ENCODE measurements at places on chromosomes 16 and 17. TPM values are rescaled to one million over a fixed set of nuclear protein-coding genes. Genes with fewer than 3 reads are reported as not detected.

GRCh38 chr16:86854626-86855294 lies 276.4 kb downstream of the FOXL1 start:
- DNase-seq = no peak

DNA sequence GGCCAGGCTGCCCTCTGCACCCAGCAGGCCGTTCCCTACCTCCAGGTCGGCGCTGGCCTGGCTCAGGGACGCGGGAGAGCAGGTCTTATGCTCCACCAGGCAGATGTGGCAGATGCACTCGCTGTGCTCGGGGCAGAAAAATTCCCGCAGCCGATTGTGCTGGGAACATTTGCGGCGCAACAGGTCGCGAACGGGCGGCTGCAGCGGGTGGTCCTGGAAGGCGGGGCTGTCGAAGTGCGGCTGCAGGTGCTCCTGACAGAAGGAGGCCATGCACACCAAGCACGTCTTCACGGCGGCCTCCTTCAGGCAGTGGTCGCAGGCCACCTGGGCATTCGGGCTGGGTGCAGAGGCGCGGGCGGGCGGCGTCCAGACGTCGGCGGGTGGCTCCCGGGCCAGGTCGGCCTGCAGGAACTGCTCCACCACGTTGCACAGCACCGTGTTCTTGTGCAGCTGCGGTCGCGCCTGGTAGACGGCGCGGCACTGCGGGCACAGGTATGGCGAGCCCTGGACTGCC lies 439 bp downstream of the TRIM25 start:
- no peak for DNase-seq

GRCh38 chr17:36975922-36976515 lies 27.3 kb downstream of the AATF start:
- no peak for DNase-seq

DNA sequence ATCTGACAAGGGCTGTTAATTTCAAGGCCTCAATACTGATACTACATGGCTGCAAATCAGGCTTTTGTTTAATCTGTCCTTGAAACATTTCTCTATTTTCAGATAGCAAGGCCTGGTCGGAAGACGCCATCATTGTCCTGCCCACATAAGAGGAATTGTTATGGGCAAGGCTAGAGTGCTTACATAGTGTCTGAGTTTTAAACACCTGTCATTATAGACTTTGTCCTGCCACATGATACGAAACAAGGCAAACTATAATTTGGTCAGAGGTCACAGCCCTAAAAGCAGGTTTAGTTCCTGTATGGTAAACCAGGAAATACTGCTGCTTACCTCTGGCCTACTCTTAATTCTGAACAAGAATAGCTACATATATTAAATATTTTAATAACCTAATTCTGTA lies 104.4 kb downstream of the SSH2 start:
- no peak for DNase-seq

DNA sequence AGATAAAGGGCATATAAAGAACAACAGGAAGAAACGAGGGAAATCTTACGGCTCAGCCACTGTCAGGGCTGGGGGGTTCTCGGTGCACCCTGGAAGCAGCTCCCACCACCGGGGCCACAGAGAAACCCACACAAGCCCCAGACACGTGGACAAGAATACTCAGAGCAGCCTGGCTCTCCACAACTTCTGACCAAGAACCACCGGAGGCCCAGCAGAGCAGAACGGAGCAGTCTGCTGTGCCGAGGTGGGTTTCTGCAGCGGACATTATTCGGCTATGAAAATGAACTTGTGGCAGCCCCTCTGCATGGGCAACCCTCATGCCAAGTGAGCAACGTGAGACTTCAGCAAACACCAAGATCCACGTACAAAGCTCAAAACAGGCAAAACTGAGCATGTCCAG lies 6.8 kb downstream of the DNASE1 start:
- DNase-seq = no peak

KCNH6 gene
- total RNA-seq = not detected

Data from activated CD4-positive, alpha-beta T cell treated with anti-CD3 and anti-CD28 coated beads for 36 hours (primary cell).